ENCODE measurements at places on chromosomes 13 and 19.

DNA sequence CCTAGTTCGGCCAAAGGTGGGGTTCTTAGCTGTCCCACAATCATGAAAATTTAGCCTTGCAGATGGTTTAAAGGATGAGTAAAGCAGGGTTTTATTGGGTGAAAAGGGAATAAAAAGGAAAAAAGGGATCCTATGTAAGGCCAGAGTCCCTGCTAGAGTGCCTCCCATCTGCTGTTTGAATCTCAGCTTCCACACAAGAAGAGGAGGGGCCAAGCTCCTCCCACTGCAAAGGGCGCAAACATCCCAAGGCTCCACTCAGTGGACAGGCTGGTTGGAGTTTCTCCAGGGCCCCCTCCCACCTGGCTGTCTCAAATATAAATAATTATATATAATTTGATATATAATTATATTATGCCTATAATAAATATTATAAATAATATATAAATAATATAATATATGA lies 1272.1 kb upstream of the PCDH20 start:
- DNase-seq, result no peak

DNA sequence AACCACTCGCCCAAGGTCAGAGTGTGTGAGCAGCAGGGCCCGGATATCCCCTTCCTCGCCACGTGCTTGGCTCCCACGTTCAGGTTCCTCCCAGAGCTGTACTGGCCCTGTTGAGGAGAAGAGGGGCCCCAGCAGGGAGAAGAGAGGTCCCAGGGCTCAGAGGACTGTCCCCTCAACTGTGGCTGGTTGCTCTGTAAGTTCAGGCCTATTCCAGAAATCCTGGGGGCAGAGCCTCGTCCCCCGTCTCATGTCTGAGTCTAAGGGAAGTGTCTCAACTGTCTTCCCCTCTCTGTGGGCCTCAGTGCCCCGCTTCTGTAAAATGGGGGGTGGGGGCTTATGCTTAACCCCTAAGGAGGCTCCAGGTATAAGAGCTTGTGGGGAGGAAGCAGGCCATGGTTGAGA lies 3.9 kb downstream of the PPP5C start:
- DNase-seq, result peak; percentile 28

DNA sequence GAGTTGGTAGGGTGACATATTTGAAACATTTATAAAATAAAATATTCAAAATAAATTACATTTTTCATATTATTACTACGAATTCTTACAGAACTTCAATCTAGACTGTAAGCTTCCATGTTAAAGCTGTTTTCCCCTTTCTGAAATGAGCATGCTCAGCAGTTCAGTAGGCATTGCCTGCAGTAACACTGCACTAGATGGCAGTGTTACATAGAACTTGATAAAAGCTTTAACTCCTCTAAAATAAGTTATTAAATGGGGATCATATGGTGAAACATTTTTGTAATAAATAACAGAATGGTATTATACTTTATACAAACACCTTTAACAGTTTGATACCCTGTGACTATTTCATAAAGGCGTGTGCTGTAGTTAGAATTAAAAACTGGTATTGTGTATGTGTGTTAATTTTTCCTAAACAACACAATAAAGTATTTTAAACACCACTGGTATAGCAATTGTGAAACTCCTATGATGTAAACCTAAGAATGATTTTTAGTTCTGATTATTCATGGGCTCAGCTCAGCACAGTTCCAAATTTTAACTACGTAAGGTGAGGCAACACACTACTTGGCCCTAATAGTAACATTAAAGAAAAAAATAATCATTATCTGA lies 11.6 kb upstream of the GPR18 start:
- no peak for DNase-seq

DNA sequence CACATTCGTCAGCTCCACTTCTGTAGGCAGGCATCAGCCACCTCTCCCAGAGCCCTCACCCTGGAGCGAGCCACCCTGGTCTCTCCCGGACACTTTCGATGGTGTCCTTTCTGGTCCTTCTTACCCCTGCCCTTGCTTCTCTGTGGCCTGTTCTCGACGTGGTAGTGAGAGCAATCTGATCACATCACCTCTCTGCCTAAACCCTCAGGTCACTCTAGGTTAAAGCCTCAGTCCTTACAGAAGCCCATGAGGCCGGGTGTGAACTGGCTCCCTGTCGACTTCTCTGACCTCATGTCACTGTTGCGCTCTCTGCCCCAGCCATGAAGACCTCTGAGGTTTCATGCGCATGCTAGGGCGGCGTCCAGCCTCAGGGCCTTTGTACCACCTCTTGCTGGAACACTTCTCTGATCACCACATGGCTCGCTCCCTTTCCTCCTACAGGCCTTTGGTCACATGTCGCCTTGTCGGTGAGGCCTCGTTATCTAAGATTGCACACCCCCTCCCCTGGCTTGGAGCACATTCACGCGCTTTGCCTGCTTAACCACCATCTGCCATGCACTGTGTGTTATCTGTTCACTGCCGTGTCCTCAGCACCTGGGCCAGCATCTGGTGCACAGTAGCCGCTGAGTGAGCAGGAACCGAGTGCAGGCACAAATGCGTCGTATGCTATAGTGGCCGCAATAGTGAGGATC lies 101.5 kb downstream of the DPF1 start:
- DNase-seq, result peak; percentile 5

GRCh38 chr13:26839682-26840081 lies 79.1 kb upstream of the GPR12 start:
- DNase-seq, result no peak

GRCh38 chr13:65594298-65594781 lies 1635.8 kb downstream of the PCDH9 start:
- DNase-seq, result no peak

DNA sequence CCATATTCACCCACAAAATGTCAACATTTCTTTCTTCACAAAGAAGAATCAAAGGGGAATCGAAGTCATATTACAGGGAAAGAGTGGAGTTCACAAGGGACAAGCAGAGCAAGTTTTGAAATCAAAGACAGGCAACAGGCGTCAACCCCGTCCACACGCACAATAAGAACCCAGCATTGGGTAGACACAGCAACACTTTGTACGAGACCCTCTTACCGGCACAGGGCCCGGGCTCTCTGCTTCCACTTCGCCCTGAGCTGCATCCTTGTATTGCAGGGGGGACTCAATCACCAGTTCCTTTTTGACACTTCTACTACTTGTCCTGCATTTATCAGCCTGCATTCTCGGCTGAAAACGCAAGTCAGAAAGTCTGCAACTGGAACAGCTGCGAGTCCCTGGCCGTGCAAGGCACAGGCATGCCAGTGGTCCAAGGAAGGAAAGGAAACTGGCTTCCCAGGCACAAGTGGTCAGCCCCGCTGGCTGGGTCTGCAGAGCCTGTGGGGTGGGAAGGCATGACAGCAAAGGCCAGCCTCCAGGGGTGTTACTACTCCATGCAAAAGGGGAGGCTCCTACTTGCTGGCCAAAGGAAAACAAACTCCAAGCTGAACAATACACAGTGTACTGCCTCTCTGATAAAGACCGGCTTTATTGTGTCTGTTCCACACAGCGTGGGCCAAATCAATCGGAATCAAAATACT lies at the start of gene DOCK9:
TSS of gene DOCK9 (minus strand) at position 497 of the 698 bp plus-strand sequence. CDS start at position 342, 155 bp downstream.
- DNase-seq, result no peak

DNA sequence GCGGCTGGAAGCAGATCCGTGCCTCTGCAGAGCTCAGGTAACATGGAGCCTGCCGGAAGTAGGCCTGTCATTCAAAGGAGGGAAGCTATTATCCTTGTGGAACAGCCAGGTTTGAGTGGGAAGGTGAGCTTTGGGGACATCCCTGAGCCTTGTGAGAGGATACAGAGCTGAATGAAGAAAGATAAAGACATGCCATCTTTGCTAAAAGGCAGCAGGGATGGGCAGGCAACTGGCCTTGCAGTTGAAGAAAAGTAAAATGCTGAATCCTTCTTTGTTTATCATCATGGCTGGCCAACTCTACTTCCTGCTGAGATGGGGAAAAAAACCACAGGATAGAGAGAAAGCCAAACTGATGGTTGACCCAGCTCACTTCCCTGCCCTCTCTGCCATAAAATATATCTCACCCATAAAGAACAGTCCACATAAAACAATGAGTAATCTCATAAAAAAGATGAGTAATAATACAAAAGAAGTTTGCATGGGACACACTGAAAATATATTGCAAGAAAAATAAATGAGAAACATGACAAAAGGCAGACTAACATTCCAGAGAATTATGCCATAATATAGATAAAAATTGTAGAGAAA lies 226.3 kb downstream of the DLEU7 start:
- DNase-seq, result no peak

- DNase-seq, result no peak
Observed at GRCh38 chr13:94318418-94318817, 161.1 kb downstream of the DCT start.

DNA sequence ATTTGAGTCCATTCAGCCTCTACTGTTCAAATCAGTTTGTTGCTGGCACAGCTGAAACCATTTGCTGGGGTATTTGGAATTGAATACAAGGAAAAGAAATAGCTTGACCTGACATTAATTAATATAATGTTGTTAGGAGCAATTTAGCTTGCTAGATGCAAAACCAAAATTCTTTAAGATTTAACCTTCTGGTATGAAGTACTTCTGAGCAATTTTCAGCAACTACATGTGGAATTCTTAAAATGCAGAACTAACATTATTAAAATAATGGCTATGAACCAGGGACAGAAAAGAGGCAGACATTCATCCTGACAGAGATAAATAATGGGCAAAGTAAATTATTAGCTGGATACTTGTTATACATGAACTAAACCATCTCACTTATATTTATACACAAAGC lies 160.0 kb upstream of the MIR17HG start:
- DNase-seq, result no peak

GRCh38 chr19:46759206-46759605 lies 13.0 kb upstream of the STRN4 start:
- DNase-seq, result no peak

DNA sequence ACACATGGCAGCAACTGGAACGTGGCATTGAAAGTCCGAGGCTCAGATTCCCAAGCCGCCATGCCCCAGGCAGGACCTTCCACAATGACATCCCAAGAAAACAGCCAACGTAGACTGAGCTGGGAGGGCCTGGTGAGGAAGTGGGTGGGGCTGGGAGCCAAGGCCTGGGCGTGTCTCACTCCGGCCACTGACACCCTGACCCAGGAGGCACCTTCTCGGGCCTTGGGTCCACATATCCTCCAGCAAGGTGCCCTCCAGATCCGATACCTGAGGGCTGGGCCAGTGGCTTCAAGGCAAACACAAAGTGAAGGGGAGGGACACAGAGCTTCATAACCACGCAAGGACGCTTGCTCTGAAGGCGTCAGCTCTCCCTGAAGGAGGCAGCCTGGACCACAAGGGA lies 43.0 kb downstream of the RAB20 start:
- DNase-seq, result no peak

GRCh38 chr13:111326621-111326965 lies 6.2 kb downstream of the TEX29 start:
- no peak for DNase-seq

GRCh38 chr13:41127701-41128100 lies 4.9 kb downstream of the KBTBD6 start:
- DNase-seq, result no peak

DNA sequence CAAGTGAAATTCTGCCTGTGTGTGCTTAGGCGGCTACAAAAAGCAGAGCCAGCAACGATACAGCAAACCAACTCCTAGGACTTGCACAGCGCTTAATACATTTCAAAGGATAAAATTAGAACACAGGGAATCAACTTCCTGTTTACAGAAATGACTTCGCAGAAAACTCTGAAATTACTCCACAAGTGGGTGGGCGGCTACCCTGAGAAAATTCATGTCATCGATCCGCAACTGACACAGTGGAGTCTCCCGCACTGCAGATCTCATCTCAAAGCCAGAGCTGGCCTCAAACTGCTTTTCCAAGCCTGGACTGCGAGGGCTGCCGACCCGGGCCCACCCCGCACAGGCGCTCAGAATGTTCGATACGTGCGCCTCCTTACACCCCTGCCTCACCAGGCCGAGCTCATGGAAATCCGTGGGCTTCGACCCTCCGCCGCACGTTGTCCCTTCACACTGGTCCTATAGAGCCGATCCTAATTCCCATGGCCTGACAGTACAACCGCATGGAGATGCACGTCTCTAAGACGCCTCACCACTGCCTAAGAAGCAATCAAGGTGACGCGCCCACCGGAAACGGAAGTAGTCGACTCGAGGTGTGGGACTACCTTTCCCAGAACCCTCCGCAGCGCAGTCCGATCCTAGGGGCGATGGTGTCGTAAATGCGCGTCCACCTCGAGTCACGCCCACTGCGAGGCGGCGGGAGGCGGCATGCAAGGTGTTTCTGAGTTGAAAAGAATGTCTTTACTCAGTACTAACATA lies at the start of gene ZNF229:
TSS of gene ZNF229 (minus strand) at position 557 of the 759 bp plus-strand sequence. CDS start 5,625 bp downstream, outside the sequence.
- peak; percentile 97 for DNase-seq

GRCh38 chr13:72198967-72199560 lies 332.1 kb upstream of the DACH1 start:
- no peak for DNase-seq

- DNase-seq, result no peak
Observed at GRCh38 chr13:71780546-71780945, 86.5 kb downstream of the DACH1 start.

GRCh38 chr13:24691381-24691780 lies 11.2 kb downstream of the ATP12A start:
- DNase-seq, result no peak

GRCh38 chr13:98377635-98378378 lies 199.1 kb downstream of the STK24 start:
- no peak for DNase-seq

DNA sequence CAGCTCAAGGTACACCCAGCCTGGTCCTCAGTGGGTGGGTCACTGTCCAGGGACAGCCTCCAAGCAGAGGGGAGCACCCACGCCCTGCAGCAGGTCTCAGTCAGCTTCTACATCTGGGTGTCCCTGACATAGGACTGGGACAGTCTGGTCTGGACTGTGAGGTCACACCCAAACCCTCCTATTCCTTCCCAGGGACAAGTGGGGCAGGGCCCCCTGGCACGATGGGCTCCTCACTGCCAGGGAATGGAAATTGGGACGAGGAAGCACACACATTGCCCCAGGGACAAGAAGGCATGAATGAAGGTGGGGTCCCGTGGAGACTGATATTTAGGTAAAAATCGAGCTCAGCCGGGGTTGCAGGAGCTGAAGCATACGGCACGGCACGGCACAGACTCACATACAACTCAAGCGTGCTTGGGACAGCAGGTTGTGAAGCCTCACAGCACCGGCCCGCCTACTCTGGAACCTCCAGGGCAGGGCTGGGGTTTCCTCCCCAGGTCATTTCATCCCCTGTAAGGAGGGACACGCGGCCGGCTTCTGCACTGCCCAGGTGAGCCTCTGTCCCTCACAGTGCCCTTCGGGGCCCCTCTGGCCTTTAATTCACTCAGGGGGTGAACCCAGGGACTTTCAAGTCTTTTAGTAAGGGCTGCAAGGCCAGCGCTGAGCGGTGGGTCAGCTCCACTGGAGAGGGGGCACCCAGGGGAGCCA lies 3.5 kb downstream of the PNMA8B start:
- no peak for DNase-seq

GRCh38 chr19:15812060-15812722 lies 3.3 kb downstream of the OR10H1 start:
- no peak for DNase-seq

- DNase-seq, result no peak
Observed at GRCh38 chr13:39281539-39282150, 243.4 kb downstream of the NHLRC3 start.

- DNase-seq, result no peak
Observed at GRCh38 chr19:16033136-16033530, 43.2 kb upstream of the TPM4 start.

All from hematopoietic multipotent progenitor cell (in vitro differentiated cells).